ENCODE measurements at places on chromosomes 7 and 10. TPM values are rescaled to one million over a fixed set of nuclear protein-coding genes. Genes with fewer than 3 reads are reported as not detected.

SKIDA1 gene
- total RNA-seq: 6.3 TPM

CNPY4 gene
- 10.1 TPM for total RNA-seq

SCIN gene
- 0.39 TPM for total RNA-seq

NCF1 gene
- total RNA-seq: 0.23 TPM

DEPP1 gene
- total RNA-seq: 7.0 TPM

RNLS gene
- 5.7 TPM for total RNA-seq

CCNY gene
- total RNA-seq: 122 TPM
